HT1080 (cell line): ENCODE measurements at places on chromosomes 13 and 19.

GRCh38 chr13:21529146-21529893 is 70.2 kb upstream of the ZDHHC20 start:
- no peak for DNase-seq

DNA sequence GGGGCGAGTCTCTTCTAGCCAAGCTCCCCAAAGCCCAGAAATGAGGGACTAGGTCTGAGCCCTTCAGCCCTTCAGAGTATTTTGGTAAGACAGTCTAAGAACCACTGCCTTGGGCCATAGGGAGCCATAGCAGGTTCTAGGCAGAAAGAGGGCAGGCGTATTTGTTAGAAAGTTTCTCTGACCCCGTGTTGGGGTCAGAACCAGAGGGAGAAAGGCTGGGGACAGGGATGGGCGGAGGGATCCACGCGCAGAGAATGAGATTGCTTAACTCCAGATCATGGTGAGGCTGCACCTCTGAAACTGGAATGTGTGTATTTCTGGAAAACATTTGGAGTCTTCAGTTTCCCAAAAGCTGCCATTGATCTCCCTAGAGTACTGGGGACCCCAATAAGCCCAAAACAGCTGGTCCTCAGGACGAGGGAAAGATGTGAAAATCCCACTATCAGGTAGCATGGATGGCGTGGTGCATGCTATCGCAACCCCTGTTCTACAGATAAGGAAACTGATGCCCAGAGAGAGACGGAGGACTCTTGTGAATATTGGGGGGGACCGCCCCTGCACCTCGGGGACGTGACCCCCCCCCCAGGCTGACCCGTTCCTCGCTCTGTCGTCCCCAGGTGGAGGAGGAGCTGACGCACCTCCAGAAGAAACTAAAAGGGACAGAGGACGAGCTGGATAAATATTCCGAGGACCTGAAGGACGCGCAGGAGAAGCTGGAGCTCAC is 703 bp upstream of the TPM4 start:
- no peak for DNase-seq

DNA sequence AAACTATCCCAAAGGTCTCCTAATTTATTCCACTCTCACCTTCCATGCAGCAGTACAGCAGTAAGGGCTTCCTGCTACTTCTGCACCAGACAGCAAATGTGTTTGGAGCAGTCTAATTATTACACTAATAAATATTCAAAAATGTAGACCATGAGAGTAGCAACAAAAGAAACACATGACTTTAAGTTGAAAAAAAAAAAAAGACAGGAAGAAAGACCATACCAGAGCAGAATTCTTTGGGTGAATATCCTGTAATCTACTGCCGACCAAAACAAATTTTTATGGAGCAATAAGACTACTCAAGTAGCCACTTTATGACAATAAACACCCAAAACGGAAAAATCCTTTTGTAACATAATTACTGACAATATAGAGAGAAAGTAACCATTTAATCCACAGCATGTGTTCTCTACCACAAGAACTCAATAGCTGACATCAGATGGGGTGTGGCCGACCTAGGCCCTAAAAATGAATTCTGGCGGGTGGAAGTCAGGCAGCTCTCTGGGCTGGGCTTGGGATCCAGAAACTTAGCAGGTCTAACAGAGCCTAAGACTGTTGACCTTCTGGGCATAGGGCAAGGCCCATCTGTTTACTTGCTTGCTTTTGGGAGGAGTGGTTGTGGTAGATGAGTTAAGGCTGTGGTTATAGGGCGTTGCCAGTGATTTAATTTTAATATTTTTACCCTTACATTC is 4.6 kb downstream of the KLF12 start:
- no peak for DNase-seq

DNA sequence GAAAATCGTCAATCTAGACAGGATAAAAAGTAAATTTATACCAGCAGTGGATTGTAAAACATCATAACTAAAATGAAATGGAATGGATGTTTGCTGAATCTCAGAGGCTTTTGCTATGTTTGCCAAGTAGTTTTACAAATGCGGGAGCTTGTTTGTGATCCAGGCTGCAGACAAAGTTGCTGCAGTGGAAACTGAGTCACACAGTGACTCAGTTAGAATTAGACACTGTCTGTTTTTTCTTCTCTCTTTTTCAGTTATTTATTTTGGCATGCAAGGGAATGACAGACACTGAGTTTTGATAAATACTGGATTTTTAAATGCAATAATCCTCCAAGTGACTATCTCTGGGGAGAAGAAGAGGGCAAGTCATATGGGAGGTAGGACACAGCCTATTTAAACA is 4.6 kb upstream of the PNMA8A start:
- DNase-seq: no peak

DNA sequence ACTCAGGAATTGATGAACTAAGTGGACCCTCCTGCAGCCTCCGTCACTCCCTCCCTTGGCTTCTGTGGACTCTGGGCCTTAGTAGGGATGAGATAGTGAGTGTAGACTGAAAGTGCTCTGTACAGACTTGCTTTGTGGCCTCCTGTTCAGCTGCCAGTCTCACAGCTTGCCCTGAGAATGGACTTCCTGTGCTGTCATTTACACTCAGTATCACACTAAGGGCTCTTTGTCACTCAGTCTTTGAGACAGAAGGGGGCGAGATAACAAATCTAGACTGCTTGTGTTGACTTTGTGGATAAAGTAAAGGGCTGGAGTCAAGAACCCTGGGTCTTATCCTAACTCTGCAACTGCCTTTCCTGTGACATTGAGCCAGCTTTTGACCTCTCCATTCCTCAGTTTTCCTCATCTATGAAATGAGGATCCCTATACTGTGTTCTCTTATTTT is 21.0 kb upstream of the SPRY2 start:
- peak; percentile 33 for DNase-seq

DNA sequence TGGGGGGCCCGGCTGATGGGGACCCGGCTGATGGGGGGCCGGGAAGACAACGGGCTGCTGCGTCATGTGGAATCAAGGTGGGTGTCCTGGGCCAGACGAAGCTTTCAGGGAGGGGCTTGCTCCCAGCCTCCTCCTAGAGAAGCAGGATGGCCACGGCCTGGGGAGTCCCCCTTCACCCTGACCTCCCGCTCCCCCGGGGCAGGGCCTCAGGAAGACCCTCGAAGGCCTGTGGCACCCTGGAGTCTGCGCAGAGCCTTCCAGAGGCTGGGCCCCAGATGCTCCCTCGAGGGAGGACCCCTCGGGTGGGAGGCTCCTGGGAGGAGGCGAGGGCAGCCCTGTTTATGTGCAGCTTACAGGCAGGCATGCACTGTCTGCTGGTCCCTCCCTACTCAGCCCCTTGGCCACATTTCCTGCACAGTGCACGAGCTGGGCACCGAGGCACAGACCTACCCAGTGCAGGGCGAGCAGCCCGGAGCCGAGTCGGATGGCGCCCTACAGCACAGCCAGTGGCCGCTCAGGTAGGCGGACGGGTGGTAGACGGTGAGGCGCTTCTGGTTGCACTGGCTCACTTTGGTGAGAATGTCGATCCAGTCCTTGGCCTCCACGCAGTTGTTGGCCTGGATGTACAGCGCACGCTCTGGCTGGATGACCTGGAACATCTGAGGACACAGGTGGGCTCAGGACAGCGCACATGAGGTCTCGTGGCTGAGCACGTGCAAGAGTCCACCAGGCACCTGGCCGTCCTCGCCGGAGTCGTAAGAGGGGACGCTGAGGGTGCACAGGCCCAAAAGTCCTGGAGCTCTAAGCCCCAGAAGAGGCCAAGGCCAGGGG is 22.4 kb upstream of the C13orf46 start:
- no peak for DNase-seq

- no peak for DNase-seq
These were observed 4.3 kb upstream of the JUNB start for GRCh38 chr19:12786952-12787351.

- no peak for DNase-seq
These were observed 33.3 kb downstream of the SUGP2 start for GRCh38 chr19:18999896-19000620.

- DNase-seq: no peak
These were observed 10.8 kb downstream of the C19orf44 start for GRCh38 chr19:16506961-16507360.
